Caki2 (cell line): ENCODE measurements at places on chromosomes 5 and 9. TPM values are rescaled to one million over a fixed set of nuclear protein-coding genes. Genes with fewer than 3 reads are reported as not detected.

The CDC20B gene
- not detected in 2 replicates for total RNA-seq

The PHF24 gene
- total RNA-seq: 0.07 and 0.20 TPM in 2 replicates

The LCN12 gene
- total RNA-seq: not detected in 2 replicates

The SPINK6 gene
- total RNA-seq: not detected in 2 replicates

The RNF208 gene
- not detected in 2 replicates for total RNA-seq

The SLC6A3 gene
- total RNA-seq: not detected in 2 replicates

The CNTNAP3 gene
- total RNA-seq: 25.0 and 32.3 TPM in 2 replicates

The NIPAL4 gene
- not detected in 2 replicates for total RNA-seq

The TDRD7 gene
- 14.2 and 15.4 TPM in 2 replicates for total RNA-seq

The B4GALT7 gene
- total RNA-seq: 90.2 and 101 TPM in 2 replicates

The PURA gene
- total RNA-seq: 2.6 and 4.5 TPM in 2 replicates

The SVEP1 gene
- total RNA-seq: 1.8 and 3.2 TPM in 2 replicates

The TMC1 gene
- total RNA-seq: not detected in 2 replicates

The GPRIN1 gene
- 30.1 and 36.8 TPM in 2 replicates for total RNA-seq

The DNAI1 gene
- total RNA-seq: not detected in 2 replicates

The CSF2 gene
- total RNA-seq: not detected in 2 replicates

The ANKRD18A gene
- total RNA-seq: 1.8 and 2.1 TPM in 2 replicates

The LCN15 gene
- total RNA-seq: not detected in 2 replicates

The GPR150 gene
- 0.17 TPM in 1 of 2 replicates, not detected in the other for total RNA-seq

The CLIC3 gene
- not detected in 2 replicates for total RNA-seq

The C5orf52 gene
- total RNA-seq: not detected in 2 replicates

The DRD1 gene
- total RNA-seq: not detected in 2 replicates

The AFAP1L1 gene
- total RNA-seq: 1.3 and 3.6 TPM in 2 replicates

The ORM2 gene
- not detected in 2 replicates for total RNA-seq

The LRRC19 gene
- not detected in 2 replicates for total RNA-seq

The CTXN3 gene
- not detected in 2 replicates for total RNA-seq

The C9orf50 gene
- total RNA-seq: not detected in 2 replicates

The BTNL3 gene
- total RNA-seq: not detected in 2 replicates

The CAMK4 gene
- 2.7 and 7.1 TPM in 2 replicates for total RNA-seq
